ENCODE measurements at places on chromosomes 4 and X.

- no peak overlapping the region for H3K4me3 ChIP-seq
- DNase-seq: no peak
- no peaks in the 10 kb centered on the region for H3K27me3 ChIP-seq
Observed at GRCh38 chr4:185112104-185112503, 31.0 kb upstream of the SLC25A4 start.

DNA sequence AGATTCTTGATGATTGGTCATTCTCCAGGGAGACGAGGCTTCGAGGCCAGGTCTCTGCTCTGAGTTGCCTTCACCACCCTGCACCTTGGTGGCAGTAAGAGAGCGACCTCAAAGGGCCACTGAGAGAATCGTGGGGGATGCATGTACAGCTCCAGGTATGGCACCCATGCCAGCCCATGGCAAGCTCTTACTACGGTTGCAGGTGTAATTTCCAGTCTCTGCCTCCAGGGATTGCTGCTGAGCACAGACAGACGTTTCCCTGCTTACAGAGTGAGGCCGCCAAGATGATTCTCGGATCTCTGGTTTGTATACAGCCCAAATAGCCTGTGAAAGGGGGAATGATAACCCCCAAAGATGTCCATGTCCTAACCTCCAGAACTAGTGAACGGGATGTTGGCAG lies 16.3 kb upstream of the DRD5 start:
- H3K4me1 ChIP-seq: no peaks in the 10 kb centered on the region
- no peak overlapping the region for H3K27ac ChIP-seq
- DNase-seq: peak; percentile 23
- no peaks in the 10 kb centered on the region for H3K36me3 ChIP-seq
- no peak overlapping the region for H3K4me3 ChIP-seq

- H3K4me1 ChIP-seq: no peaks in the 10 kb centered on the region
- no peaks in the 10 kb centered on the region for H3K27me3 ChIP-seq
- no peak overlapping the region for H3K4me3 ChIP-seq
- no peak overlapping the region for H3K27ac ChIP-seq
- no peaks in the 10 kb centered on the region for H3K36me3 ChIP-seq
Observed at GRCh38 chr4:59091146-59092142, 1981.3 kb upstream of the IGFBP7 start.

DNA sequence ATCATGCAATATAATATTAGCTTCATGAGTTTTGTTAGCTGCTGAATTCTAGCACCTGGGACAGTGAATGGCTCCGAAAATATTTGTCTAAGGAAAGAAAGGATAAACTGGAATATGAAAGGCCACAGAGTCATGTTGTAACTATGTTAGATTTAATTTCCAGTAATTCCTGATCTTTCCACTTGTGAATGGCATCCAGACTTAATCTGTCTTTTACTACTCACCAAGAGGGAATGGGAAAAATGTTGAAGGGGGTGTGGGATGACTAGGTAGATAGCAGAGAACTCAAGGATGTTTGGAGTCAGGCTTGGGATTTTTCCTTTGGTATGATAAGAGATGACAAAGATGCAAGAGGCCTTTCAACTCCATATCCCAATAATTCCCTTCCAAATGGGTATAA lies 9.4 kb downstream of the ADH6 start:
- no peaks in the 10 kb centered on the region for H3K27me3 ChIP-seq
- no peaks in the 10 kb centered on the region for H3K36me3 ChIP-seq
- no peaks in the 10 kb centered on the region for H3K4me1 ChIP-seq
- DNase-seq: no peak
- H3K27ac ChIP-seq: no peak overlapping the region
- no peak overlapping the region for H3K4me3 ChIP-seq

DNA sequence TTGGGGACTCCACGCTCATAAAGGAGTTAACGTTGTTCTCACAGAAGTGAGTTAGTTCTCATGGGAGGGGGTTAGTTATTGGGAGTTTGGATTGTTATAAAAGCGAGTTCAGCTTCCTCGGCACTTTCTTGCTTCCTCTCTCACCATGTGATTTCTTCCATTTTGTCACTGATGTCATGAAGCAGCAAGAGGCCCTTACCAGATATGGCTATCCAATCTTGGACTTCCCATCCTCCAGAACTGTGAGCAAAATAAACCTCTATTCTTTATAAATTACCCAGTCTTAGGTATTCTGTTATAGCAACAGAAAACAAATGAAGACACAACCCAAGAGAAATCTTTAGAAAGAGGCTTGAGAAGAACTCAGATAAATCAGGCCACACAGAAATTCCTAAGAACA lies 29.5 kb downstream of the RELL1 start:
- H3K27ac ChIP-seq: no peak overlapping the region
- H3K27me3 ChIP-seq: no peaks in the 10 kb centered on the region
- H3K4me1 ChIP-seq: no peaks in the 10 kb centered on the region
- peaks cover 5% of the 10 kb centered on the region for H3K36me3 ChIP-seq
- no peak overlapping the region for H3K4me3 ChIP-seq
- no peak for DNase-seq

DNA sequence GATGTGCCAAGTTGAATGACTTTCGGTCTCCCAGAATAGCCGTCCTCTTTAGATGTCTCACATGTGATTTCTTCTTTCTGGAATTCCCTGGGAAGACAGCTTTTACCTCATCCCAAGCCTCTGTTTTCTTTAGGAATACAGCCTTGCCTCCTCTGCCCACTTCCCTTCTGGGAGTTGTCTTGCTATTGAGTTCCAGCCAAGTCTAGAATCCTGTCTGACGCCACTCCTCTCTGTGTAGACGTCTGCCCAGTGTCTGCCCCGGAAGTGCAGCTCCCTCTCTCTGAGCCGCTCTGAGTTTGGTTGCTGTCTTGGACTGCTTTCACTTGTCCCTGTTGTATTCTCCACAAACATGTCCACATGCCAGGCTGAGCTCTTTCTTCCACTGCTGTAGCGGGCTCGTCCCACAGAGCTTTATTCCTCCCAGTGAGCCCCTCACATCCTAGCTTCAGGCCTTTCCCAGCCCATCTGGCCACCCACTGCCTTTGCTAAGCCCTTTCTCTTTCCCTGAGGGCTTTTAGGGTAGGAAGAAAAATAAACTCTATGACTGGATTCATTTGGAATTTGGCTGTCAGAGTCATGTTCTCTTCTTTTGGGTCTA lies 9.0 kb upstream of the IGFBP7 start:
- H3K36me3 ChIP-seq: no peaks in the 10 kb centered on the region
- H3K4me1 ChIP-seq: peaks cover 20% of the 10 kb centered on the region
- DNase-seq: no peak

GRCh38 chrX:40237731-40238178 lies 140.0 kb upstream of the BCOR start:
- H3K27ac ChIP-seq: no peak overlapping the region
- H3K4me1 ChIP-seq: no peaks in the 10 kb centered on the region
- DNase-seq: no peak
- no peaks in the 10 kb centered on the region for H3K27me3 ChIP-seq

DNA sequence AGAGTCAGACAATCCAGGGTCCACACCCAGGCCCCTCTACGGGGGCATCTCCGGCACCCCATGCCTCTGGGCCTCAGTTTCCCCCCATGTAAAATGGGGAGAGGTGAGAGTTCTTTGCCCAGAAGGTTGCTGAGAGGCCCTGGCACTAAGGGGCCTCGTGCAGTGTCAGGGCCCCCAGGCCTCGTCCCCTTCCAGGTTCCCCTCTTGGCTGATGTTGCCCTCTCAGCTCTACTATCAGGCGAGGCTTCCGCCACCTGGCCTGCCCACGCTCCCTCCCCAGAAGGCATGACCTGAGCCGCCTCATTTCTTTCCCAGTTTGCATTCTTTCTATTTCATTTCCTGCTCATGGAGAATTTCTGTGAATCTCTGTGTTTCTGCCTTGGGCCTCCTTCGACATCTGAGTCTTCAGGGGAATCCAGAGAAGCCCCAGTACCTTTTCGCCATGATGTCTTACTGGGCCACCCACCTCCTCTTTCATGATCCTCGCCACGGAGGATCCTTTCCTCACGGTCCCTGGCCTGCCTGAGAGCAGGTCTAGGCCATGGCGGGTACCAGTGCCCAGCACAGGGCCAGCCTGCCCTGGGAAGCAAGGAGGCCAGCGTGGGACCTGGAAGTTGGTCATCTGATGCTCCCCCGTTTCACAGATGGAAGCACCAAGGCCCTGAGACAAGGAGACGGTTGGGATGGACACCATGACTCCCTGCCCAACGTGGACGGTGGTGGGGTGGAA lies 21.9 kb upstream of the MRFAP1 start:
- H3K4me1 ChIP-seq: no peaks in the 10 kb centered on the region
- H3K27ac ChIP-seq: no peak overlapping the region
- H3K4me3 ChIP-seq: no peak overlapping the region
- H3K36me3 ChIP-seq: peaks cover 12% of the 10 kb centered on the region
- H3K27me3 ChIP-seq: no peaks in the 10 kb centered on the region
- no peak for DNase-seq

- DNase-seq: no peak
- peaks cover 14% of the 10 kb centered on the region for H3K36me3 ChIP-seq
- H3K4me1 ChIP-seq: peaks cover 12% of the 10 kb centered on the region
- peak overlapping the region; percentile 93 for H3K4me3 ChIP-seq
- peak overlapping the region; percentile 47 for H3K27ac ChIP-seq
Observed at GRCh38 chr4:94453391-94453963, 1.7 kb downstream of the PDLIM5 start.

DNA sequence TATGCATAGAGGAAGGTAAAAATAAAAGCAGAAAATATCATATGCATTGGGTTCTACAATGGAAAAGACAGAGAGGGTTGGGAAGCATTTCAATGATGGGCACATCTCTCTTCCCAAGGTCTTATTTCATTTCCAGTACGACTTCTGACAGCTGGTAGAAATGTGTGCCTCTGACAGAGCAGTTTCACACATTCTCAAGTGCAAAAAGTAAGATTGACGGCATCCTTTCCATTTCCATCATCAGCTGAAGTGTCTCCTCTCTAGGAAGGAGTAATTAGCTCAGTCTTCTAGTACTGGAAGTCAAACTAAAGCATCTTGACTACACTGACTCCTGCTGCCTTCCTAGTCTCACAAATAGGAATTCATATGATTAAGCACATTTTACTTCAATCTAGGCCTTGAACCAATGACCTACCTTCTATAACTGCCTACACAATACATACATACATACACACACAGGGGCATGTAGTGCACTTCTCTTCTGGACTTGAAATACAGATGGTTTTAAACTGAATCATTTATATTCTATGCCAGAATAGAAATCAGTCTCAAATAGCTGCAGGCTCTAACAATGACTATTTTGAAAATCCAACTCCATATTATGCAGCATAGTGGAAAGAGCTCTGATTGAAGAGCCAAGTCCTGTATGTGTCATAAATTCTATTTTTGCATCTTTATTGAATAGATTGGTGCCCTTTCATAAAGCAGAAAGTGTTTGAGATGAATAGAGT lies 473.4 kb downstream of the INPP4B start:
- H3K36me3 ChIP-seq: no peaks in the 10 kb centered on the region
- H3K4me3 ChIP-seq: no peak overlapping the region
- no peak for DNase-seq
- H3K27me3 ChIP-seq: no peaks in the 10 kb centered on the region
- no peaks in the 10 kb centered on the region for H3K4me1 ChIP-seq

DNA sequence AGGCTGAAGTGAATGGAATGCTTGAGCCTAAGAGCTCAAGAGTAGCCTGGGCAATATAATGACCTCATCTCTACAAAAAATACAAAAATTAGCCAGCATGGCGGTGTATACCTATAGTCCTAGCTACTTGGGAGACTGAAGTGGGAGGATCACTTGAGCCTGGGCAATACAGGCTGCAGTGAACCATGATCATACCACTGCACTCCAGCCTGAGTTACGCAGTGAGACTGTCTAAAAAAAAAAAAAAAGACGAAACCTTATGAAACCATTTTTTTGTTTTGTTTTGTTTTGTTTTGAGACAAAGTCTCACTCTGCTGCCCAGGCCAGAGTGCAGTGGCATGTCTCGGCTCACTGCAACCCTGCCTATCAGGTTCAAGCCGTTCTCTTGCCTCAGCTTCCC lies 36.9 kb downstream of the TLR10 start:
- no peak for DNase-seq
- H3K27me3 ChIP-seq: no peaks in the 10 kb centered on the region

- H3K36me3 ChIP-seq: no peaks in the 10 kb centered on the region
- no peak for DNase-seq
- H3K27me3 ChIP-seq: no peaks in the 10 kb centered on the region
- peak overlapping the region; percentile 34 for H3K4me3 ChIP-seq
- no peaks in the 10 kb centered on the region for H3K4me1 ChIP-seq
Observed at GRCh38 chrX:32530802-32531403, 680.4 kb downstream of the DMD start.

DNA sequence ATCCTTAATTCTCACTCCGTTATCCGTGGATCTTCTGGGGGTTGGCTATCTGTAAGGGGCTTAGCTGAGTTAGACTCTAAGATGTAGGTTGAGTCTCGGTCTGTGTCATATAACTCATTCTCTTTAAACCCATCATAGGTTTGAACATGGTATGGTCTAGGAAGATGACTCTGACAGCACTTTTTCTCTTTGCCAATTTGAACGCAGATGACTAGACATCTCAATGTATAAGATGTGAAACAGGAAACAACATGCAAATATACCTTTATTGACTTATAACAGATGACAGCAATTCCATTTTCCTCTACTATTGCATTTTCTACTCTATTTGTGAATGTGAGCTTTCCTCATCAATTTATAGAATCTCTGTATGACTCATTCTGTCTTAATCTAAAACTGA lies 634.8 kb upstream of the MAGEB2 start:
- no peaks in the 10 kb centered on the region for H3K27me3 ChIP-seq
- no peak overlapping the region for H3K27ac ChIP-seq
- DNase-seq: no peak

DNA sequence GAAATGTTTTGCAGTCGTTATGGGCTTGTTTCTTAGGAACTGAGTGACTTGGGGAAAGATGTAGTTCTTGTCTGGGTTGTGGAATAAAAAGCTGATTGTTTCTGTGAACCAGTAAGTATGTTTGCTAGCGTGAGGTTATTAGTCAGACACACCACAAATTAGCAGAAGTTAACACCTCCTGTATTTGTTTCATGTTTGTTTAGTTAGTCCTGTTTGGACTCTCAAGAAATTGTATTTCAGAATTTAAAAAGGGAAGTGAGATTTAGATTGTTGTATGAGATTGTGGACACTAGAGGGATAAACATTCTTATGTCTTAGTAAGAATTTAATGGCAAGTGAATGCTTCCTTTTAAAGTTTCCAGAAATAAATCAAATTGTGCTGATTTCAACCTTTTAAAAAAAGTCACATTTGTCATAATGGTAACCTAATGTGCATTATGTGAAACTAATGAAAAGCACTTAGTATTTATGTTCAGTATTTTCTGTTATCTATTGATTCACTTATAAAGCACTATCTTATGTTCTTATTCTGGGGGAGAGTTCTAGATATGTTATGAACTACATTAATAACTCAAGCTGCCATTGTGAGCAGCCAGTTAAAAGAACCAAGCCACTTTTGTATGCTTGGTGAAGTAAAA lies 25.6 kb downstream of the ATP10D start:
- H3K4me1 ChIP-seq: peaks cover 14% of the 10 kb centered on the region
- peaks cover 25% of the 10 kb centered on the region for H3K36me3 ChIP-seq
- peak overlapping the region; percentile 15 for H3K27ac ChIP-seq
- no peak overlapping the region for H3K4me3 ChIP-seq
- DNase-seq: no peak

- no peaks in the 10 kb centered on the region for H3K4me1 ChIP-seq
- no peaks in the 10 kb centered on the region for H3K36me3 ChIP-seq
- H3K27me3 ChIP-seq: peaks cover 51% of the 10 kb centered on the region
- no peak overlapping the region for H3K4me3 ChIP-seq
- no peak overlapping the region for H3K27ac ChIP-seq
Observed at GRCh38 chr4:42149004-42149403, 3.5 kb downstream of the BEND4 start.
